ENCODE measurements at places on chromosomes 1 and 21. TPM values are rescaled to one million over a fixed set of nuclear protein-coding genes. Genes with fewer than 3 reads are reported as not detected.

DNA sequence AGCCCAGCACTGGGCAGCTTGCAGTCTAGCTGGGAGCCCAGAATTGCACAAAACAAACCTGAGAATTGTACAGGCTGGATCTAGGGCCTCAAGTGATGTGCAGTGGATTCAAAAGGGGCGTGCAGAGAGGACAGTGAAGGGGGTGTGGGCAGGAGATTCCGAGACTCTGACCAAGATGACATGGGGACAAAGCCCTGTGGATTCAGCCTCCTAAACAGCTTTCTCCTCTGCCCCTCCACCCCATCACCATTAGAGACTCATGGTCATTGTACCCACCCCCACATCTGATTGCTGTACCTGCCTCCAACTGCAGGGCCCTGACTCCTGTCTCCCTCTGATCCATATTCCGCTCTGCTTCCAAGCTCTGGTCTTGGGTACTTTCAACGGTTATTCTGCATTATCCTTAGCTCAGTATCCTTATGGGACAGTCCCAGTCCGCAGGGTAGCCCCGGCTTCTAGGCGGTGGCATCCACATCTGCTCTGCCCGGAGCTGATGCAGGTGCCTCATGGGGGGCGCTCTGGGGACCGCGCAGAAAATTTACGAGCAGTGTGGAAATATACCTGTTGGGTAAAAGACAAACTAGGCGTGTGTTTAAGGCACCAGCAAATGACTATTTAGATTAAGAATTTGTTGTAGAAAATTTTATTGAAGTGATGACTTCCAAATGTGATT lies 1.7 kb upstream of the BMP8A start:
- no peak overlapping the region for H3K4me3 ChIP-seq
- peaks cover 25% of the 10 kb centered on the region for H3K36me3 ChIP-seq
- peaks cover 16% of the 10 kb centered on the region for H3K4me1 ChIP-seq
- no peak for DNase-seq
- no peak overlapping the region for H3K27ac ChIP-seq

DNA sequence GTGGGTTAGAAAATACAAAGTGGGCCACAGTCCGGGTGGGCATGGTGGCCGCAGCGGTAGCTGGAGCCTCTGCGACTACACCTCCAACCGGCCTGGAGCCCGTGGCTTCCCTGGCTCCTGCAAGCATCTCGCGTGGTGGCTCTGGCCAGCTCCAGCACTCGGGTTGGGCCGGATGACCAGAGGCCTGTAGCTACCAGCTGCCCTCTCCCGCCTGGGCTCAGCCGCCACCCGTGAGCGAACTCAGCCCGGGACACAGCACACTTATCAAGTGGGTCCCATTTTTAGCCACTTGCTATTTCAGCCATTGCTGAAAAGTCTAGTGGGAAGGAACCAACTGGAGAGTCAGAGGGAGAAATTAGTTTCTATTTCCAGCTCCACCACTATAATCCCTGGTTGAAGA lies 107.7 kb upstream of the CACYBP start:
- no peaks in the 10 kb centered on the region for H3K4me1 ChIP-seq
- H3K36me3 ChIP-seq, result peaks cover 5% of the 10 kb centered on the region
- H3K4me3 ChIP-seq, result no peak overlapping the region
- DNase-seq, result no peak
- no peak overlapping the region for H3K27ac ChIP-seq
- H3K27me3 ChIP-seq, result no peaks in the 10 kb centered on the region

DNA sequence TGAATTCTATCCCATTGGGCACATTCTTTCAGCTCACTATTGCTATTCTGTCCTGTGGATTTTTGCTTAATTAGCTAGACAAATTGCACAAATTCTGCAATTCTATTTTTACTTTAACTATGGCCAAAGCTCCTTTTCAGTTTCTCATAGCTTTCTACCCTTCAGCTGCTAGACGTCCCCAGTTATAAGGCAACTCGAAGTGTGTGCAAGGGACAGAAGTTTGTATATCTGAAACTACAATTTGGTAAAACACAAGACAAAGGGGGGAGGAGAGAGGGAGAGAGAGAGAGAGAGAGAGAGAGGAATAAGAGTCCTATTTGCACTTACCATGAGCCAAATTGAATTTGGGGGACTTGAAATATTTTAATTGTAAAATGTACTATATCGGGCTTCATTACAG lies 91.8 kb downstream of the SETD4 start:
- no peaks in the 10 kb centered on the region for H3K36me3 ChIP-seq
- no peaks in the 10 kb centered on the region for H3K4me1 ChIP-seq
- no peaks in the 10 kb centered on the region for H3K27me3 ChIP-seq
- no peak overlapping the region for H3K4me3 ChIP-seq

GRCh38 chr1:222784916-222785315 lies 29.9 kb upstream of the DISP1 start:
- no peak overlapping the region for H3K4me3 ChIP-seq
- no peak overlapping the region for H3K27ac ChIP-seq
- H3K36me3 ChIP-seq, result no peaks in the 10 kb centered on the region

DNA sequence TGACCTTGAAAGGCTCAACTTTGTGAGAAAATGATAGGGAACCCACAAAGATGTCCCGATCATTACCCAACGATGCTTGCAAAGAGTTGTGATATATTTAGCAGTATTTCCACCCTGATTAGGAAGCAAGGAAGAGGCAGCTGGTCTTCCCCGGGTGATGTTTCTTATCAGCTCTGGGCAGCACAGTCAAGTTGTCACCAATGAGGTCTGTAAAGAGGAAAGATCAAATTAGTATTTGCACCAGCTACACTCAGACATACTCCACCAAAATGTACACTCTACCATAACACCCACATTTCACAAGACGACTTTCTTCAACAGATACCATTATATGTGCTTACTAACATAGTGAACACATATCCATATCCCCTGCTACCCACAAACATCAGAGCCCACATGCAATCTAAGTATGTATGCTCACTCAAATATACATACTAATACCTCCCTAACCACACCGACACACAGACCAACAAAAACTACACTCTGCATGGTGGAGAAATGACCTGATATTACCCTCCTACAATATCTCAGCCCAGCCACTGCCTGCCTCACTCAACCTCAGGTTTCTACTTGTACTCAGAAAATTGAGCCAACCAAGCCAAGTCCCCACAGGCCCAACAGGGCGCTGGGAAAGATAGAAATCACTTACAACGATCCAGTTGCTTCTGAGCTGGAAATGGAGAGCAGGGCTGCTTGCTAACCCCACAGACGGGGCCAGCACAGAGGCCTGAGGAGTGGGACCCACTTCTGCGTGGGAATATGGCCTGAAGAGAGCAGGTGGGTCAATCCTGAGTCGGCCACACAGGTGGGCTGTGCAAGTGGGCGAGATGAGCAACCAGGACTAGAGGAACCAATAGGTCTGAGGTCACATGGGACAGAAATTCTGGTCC lies 4.6 kb upstream of the BTG2 start:
- no peak for DNase-seq
- no peak overlapping the region for H3K27ac ChIP-seq
- H3K4me1 ChIP-seq, result no peaks in the 10 kb centered on the region
- H3K36me3 ChIP-seq, result no peaks in the 10 kb centered on the region
- H3K27me3 ChIP-seq, result no peaks in the 10 kb centered on the region

DNA sequence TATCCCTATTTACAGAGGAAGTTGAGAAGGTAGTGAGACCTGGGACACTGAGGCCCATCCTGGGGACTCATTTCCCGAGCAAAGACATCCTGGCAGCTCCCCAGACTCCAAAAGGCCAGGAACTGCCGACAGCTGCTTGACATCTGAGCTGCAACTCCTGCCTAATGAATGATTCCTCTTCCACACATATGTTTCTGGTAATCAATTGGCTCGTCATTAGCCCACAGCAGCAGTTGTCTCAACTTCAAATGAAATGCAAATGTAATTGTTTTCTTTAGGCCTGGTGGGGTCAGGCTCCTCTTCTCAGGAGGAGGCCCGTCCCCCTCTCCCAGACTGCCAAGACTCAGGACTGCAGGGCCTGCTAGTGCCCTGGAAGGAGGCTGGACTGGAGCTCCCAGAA lies 61.8 kb upstream of the DISP3 start:
- no peaks in the 10 kb centered on the region for H3K4me1 ChIP-seq
- H3K27ac ChIP-seq, result no peak overlapping the region
- no peak for DNase-seq
- H3K4me3 ChIP-seq, result no peak overlapping the region
- no peaks in the 10 kb centered on the region for H3K36me3 ChIP-seq

GRCh38 chr1:119715542-119715941 lies 3.8 kb downstream of the PHGDH start:
- no peaks in the 10 kb centered on the region for H3K36me3 ChIP-seq
- DNase-seq, result no peak
- peaks cover 20% of the 10 kb centered on the region for H3K4me1 ChIP-seq

GRCh38 chr1:155226910-155227260 lies 18.4 kb downstream of the MTX1 start:
- peak overlapping the region; percentile 55 for H3K4me3 ChIP-seq
- no peaks in the 10 kb centered on the region for H3K36me3 ChIP-seq
- H3K27me3 ChIP-seq, result no peaks in the 10 kb centered on the region
- peak overlapping the region; percentile 85 for H3K27ac ChIP-seq
- DNase-seq, result no peak

DNA sequence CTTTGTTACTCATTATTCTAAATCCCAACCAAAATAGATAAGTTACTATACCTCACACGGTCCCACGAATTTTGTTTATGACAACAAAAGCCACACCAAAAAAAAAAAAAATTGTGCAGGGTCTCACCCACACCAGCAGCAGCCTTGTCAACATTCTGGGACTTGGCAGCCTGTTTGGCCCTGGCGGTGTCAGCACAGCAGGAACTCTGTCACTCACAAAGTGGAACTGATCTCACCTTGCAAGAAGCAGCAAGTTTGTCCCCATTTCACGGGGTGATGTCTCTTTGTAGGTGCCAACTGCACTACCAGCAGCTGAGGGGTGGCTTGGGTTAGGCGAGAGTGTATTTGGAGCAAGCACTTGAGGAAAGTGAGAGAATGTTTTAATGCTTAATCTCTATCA lies 75.0 kb upstream of the CHRM3 start:
- H3K27ac ChIP-seq, result no peak overlapping the region
- DNase-seq, result no peak

GRCh38 chr1:185860311-185860710 lies 126.1 kb downstream of the HMCN1 start:
- H3K27ac ChIP-seq, result no peak overlapping the region
- DNase-seq, result no peak
- H3K27me3 ChIP-seq, result no peaks in the 10 kb centered on the region
- H3K36me3 ChIP-seq, result no peaks in the 10 kb centered on the region

GRCh38 chr21:43972850-43973633 lies 39.1 kb upstream of the TRAPPC10 start:
- H3K4me1 ChIP-seq, result peaks cover 5% of the 10 kb centered on the region
- no peak overlapping the region for H3K4me3 ChIP-seq
- H3K36me3 ChIP-seq, result peaks cover 66% of the 10 kb centered on the region
- H3K27ac ChIP-seq, result no peak overlapping the region
- no peaks in the 10 kb centered on the region for H3K27me3 ChIP-seq
- DNase-seq, result no peak

DNA sequence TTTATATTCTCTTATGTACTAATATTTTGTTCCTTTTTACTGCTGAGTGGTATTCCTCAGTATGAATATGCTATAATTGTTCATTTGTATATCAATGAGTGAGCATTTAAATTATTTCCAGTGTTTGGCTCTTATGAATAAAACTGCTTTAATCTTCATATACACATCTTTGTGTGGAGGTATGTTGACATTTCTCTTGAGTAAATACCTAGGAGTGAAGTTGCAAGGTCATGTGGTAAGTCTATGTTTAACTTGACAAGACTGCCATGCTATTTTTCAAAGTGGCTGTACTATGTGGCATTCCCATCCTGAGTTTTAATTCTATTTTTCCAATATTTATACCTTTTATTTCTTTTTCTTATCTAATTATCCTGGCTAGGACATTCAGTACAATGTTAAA lies 124.2 kb downstream of the ADSS2 start:
- DNase-seq, result no peak
- H3K4me3 ChIP-seq, result no peak overlapping the region
- no peak overlapping the region for H3K27ac ChIP-seq
- no peaks in the 10 kb centered on the region for H3K4me1 ChIP-seq
- H3K27me3 ChIP-seq, result no peaks in the 10 kb centered on the region
- H3K36me3 ChIP-seq, result no peaks in the 10 kb centered on the region

- no peak overlapping the region for H3K4me3 ChIP-seq
- DNase-seq, result peak; percentile 37
- no peaks in the 10 kb centered on the region for H3K36me3 ChIP-seq
These were observed 272.6 kb downstream of the MATN1 start for GRCh38 chr1:30450818-30451233.

DNA sequence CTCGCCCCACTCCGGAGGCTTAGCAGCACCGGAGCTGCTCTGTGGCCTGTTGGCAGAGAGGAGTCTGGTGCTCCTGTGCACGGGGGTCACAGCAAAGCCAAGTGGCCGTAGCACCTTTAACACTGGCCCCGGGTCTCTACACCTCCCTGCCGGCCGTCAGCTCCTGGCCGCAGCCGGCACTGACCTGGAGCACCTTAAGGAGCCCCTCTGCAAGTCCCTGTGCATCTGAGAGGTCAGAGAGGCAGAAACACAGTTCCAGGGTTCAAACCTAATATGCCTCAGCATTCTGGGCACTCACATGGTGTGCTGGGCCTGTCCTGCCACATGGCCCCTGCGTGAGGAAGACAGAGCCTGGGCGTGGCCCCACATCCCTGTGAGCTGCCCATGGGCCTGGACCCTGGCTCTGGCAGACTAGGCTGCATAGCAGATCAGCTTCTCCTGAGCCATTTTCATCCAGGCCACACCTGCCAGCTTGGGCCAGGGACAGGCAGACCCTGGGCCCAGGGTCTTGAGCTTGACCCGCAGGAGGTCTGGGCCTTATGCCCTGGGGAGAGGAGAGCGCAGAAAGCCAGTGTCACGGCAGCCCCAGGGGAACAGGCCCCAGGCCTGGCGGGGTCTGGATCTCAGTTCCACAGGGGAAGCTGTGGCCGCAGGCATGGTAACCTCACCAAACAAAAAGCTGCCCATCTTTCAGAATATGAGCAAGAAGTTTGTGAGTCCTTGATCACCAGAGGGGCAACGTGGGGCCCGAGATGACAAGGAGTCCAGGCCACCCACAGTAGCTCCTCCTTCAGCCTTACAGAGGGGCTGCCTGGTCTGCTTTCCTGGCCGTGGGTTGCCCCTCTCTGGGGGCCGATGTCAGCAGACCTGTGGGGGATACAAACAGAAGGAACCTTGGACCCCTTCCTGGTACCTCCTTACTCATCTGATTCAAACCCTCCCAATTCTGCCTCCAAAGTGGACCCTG lies 146.0 kb upstream of the COL6A1 start:
- no peak overlapping the region for H3K27ac ChIP-seq
- no peaks in the 10 kb centered on the region for H3K4me1 ChIP-seq

The USP1 gene
- 14.4 TPM for polyA plus RNA-seq

The USP33 gene
- polyA plus RNA-seq, result 24.6 TPM

The MPL gene
- polyA plus RNA-seq, result not detected

The IL22RA1 gene
- polyA plus RNA-seq, result 18.5 TPM

The PDZK1IP1 gene
- 35.4 TPM for polyA plus RNA-seq

The SRGAP2 gene
- polyA plus RNA-seq, result 3.6 TPM

The TTC34 gene
- not detected for polyA plus RNA-seq

The CEP85 gene
- 9.7 TPM for polyA plus RNA-seq

The ESPN gene
- polyA plus RNA-seq, result 86.5 TPM

The L1TD1 gene
- polyA plus RNA-seq, result 1.8 TPM
